ENCODE measurements at places on chromosomes 3 and 15.
A peak's percentile ranks its signal among the peaks of the same experiment; 100 is the strongest.

GRCh38 chr3:97009427-97010019 lies 195.1 kb downstream of the EPHA6 start:
- DNase-seq: no peak

DNA sequence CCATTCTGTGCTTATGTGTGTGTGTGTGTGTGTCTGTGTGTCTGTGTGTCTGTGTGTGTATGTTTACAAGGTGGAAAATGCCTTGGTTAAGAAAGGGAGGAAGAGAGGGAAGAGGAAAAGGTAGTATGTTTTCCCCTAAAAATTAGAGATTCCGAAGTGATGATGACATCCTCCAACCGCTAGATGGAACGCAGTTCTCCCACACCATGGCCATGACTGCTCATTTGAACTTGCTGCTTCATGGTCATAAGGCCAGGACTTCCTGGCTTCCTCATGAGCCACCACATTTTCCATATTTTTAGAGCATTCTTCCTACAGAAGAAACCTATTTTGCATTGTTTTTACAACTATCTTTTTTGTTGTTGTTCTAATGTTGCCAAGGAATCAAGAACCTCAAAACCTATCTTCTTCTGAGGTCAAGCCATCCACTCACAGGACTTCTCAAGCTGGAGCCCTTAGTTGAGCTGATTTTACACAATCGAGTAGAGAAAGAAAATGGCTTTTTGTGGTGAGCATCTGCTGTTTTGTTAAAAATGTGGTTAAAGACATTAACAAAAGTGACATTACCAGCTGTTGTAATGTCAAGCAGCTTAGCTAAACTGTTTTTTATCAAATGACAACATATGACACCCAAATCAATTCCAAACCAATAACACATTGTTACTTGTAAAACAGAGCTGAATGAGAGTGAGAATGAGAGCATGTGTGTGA lies 1091.0 kb downstream of the FHIT start:
- no peak for DNase-seq

- no peak for DNase-seq
These were observed 93.0 kb downstream of the SMAD3 start for GRCh38 chr15:67158367-67158766.

DNA sequence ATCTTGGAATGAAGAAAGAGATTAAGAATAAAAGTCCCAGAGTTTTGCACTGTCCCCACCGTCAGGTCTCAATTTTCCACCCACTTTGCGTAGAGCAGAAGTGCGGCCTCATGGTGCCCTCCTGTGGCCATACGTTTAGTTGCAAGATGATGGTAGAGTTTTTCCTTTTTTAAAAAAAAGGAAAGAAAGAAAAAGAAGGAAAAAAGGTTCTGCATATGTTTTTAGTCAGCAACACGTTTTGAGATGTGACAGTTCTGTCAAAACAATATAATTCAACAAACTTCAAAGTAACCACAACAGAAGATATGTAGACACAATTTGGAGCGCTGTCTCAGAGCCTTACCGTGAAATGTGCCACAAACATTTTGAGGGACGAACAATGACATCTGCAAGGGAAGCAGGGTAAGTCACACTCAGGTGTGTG lies 24.6 kb downstream of the EBLN2 start:
- DNase-seq: peak; percentile 28

- DNase-seq: no peak
These were observed 207.0 kb downstream of the NTRK3 start for GRCh38 chr15:88049506-88049905.

GRCh38 chr15:78370013-78370412 lies 29.9 kb downstream of the CRABP1 start:
- no peak for DNase-seq

DNA sequence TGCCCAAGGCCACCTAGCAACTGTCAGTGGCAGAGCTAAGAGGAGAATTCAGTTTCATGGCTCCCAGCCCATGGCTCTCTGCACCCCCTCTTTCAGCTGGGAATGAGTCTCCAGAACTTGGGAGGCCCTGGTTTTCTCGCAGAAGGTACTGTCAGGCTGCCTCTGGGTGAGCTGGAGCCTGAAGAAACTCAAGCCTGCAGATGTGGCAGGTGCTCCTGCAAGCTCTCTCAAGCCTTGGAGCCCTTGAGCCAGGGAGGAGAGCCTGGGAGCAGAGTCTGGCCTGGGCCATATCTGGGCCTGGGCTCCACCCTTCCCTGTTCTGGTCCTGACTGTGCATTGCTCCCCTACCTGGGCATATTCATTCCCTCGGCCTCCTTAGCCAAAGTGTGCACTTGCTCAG lies 74.4 kb upstream of the TLE3 start:
- no peak for DNase-seq

DNA sequence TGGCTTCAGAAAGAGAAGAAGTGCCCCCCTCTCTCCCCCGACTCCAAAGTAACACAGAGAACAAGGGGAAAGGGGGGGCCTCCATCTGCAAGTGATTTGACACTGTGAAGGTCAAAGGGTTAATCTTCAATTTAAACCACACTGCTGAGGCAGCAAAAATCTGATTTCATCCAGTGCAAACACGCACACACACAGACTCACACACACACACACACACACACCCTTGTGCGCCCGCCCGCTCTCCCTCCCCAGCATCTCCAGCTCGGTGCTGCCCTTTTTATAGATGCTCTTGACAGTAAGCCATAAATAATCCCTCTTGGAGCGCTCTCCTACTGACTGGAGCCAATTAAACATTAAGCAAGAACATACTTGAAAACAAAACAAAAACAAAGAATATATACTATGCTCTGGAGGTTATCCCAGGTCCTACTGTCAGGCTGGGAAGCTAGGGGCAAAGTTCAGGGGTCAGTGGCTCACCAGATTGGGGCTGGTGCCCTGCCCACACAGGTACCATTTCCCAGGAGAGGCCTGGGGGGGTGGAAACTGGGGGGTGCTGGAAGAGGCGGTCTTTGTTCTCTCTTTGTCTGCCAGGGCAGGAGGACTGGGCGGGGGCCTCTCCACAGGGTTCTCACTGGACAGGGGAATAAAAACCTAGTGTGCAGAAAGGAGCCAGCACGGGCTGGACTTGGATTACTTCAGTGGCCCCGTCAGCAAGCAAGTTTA lies 16.3 kb downstream of the BMF start:
- no peak for DNase-seq

GRCh38 chr15:27238707-27239423 lies 267.9 kb downstream of the GABRG3 start:
- no peak for DNase-seq

DNA sequence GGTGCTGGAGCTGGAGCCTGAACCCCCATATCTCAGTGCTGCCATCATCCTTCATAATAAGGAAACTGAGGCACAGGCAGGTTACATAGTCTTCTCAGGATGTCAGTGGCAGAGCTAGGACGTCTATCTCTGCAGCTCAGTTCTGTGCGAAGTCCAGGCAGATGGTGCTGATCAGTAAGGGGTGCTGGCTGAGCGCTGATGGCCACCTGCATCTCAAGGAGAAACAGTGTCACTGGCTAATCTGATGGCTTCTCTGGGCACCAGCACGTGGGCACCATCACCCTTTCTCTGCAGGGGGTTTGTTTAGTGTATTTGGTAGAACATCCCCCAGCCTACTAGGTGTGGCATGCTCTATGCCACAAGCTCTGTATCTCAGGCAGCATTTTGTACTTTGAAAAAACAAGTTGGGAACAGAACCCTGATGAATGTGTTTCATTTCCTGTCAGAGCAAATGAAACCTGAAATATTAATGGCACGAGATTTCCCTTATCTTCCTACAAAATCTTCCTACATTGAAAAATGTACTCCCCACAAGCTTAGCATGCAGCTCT lies 35.1 kb downstream of the APBA2 start:
- DNase-seq: no peak

DNA sequence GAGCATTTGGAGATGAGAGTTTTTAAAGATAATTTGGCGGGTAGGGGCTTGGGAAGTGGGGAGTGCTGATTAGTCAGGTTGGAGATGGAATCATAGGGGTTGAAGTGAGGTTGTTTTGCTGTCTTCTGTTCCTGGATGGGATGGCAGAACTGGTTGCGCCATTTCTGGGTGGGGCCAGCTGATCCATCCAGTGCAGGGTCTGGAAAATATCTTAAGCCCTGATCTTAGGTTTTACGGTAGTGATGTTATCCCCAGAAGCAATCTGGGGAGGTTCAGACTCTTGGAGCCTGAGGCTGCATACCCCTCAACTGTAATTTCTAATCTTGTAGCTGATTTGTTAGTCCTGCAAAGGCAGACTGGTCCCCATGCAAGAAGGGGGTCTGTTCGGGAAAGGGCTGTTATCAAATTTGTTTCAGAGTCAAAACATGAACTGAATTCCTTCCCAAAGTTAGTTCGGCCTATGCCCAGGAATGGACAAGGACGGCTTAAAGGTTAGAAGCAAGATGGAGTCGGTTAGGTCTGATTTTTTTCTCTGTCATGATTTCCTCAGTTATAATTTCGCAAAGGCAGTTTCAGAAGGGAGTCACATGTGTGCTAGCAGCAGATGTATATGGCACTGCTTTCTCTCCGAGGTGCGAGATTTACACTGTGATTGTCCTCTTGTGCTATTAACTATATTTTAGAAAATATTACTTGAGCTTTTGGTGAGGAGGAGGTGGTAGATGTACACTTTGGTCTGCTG lies 540.4 kb downstream of the EDEM1 start:
- DNase-seq: no peak
